ENCODE measurements at places on chromosomes 1 and 21. TPM values are rescaled to one million over a fixed set of nuclear protein-coding genes. Genes with fewer than 3 reads are reported as not detected.

RGS4 gene
- polyA plus RNA-seq: 3.8 TPM

ELAVL4 gene
- polyA plus RNA-seq: 0.19 TPM

DNA sequence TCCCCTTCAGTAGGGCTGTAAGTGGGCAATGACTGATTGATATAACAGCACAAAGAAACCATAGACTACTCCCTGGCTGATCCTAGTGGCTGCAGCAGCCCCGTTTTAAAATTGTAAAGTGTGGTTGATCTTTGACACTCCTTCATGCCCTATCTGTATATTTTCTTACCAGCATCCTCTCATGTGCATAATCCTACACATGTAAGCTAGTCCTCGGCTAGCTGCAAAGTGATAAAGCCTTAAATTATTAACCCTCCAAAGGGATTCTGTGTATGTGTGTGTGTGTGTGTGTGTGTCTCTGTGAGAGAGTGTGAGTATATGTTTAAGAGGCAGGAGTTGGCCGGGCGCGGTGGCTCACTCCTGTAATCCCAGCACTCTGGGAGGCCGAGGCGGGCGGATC is 30.8 kb upstream of the CDC14A start:
- no peaks in the 10 kb centered on the region for H3K36me3 ChIP-seq
- DNase-seq: no peak
- H3K4me1 ChIP-seq: no peaks in the 10 kb centered on the region

- H3K27ac ChIP-seq: no peak overlapping the region
- H3K27me3 ChIP-seq: no peaks in the 10 kb centered on the region
- no peak overlapping the region for H3K4me3 ChIP-seq
- no peaks in the 10 kb centered on the region for H3K4me1 ChIP-seq
- no peak for DNase-seq
Observed at GRCh38 chr1:69121723-69122122, 446.0 kb upstream of the LRRC7 start.

- no peak for DNase-seq
- H3K27ac ChIP-seq: no peak overlapping the region
- no peaks in the 10 kb centered on the region for H3K4me1 ChIP-seq
- no peaks in the 10 kb centered on the region for H3K36me3 ChIP-seq
- H3K27me3 ChIP-seq: no peaks in the 10 kb centered on the region
Observed at GRCh38 chr1:198564716-198565115, 24.2 kb upstream of the ATP6V1G3 start.

GRCh38 chr1:32068957-32069588 is 3.7 kb upstream of the TMEM39B start:
- no peak overlapping the region for H3K27ac ChIP-seq
- H3K36me3 ChIP-seq: no peaks in the 10 kb centered on the region
- no peaks in the 10 kb centered on the region for H3K27me3 ChIP-seq
- H3K4me1 ChIP-seq: peaks cover 19% of the 10 kb centered on the region
- no peak overlapping the region for H3K4me3 ChIP-seq

- H3K27ac ChIP-seq: no peak overlapping the region
- no peaks in the 10 kb centered on the region for H3K4me1 ChIP-seq
- no peaks in the 10 kb centered on the region for H3K27me3 ChIP-seq
- H3K4me3 ChIP-seq: no peak overlapping the region
- H3K36me3 ChIP-seq: no peaks in the 10 kb centered on the region
- DNase-seq: peak; percentile 79
Observed at GRCh38 chr1:75097654-75098053, 36.5 kb upstream of the LHX8 start.

TMEM82 gene
- polyA plus RNA-seq: not detected

LBR gene
- 35.9 TPM for polyA plus RNA-seq

DNA sequence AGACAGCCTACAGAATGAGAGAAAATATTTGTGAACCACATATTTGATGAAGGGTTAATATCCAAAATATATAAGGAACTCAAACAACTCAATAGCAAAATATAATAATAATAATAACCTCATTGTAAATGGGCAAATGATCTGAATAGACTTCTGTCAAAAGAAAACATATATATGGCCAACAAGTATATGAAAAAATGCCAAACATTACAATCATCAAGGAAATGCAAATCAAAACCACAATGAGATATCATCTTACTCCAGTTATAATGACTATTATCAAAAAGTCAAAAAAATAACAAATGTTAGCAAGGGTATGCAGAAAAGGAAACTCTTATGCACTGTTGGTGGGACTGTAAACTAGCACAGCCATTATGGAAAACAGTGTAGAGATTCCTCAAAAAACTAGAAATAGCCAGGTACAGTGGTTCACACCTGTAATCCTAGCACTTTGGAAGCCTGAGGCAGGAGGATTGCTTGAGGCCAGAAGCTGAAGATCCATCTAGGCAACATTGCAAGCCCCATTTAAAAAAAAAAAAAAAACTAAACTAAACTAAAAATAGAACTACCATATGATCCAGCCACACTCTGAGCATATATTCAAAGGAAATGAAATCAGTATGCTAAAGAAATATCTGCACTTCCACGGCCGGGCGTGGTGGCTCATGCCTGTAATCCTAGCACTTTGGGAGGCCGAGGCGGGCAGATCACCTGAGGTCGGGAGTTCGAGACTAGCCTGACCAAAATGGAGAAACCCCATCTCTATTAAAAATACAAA is 17.3 kb upstream of the TRIM67 start:
- peaks cover 5% of the 10 kb centered on the region for H3K4me1 ChIP-seq
- no peak for DNase-seq
- H3K4me3 ChIP-seq: no peak overlapping the region
- peaks cover 3% of the 10 kb centered on the region for H3K27me3 ChIP-seq

CLIC6 gene
- polyA plus RNA-seq: not detected

- peak overlapping the region; percentile 35 for H3K27ac ChIP-seq
- H3K4me1 ChIP-seq: peaks cover 10% of the 10 kb centered on the region
- H3K4me3 ChIP-seq: no peak overlapping the region
- peak; percentile 86 for DNase-seq
- peaks cover 5% of the 10 kb centered on the region for H3K27me3 ChIP-seq
- no peaks in the 10 kb centered on the region for H3K36me3 ChIP-seq
Observed at GRCh38 chr1:47656719-47657685, 219.2 kb downstream of the FOXD2 start.

DNA sequence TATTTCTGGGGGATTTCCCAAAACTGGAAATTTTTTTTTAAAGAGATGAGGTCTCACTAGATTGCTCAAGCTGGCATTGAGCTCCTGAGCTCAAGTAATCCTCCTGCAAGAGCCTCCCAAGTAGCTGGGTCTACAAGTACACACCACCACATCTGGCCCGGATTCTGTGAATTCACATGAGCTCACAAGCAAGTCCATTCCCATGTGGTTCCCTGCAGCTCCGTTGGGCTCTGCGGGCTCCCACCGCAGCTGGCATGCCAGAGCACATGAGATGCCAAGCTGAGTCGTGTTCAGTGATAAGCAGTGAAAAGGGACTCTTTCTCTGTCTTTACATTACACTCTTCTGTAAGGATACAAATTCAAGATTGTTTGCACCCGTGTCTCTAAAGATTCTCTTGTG is 21.9 kb upstream of the TTF2 start:
- DNase-seq: no peak
- H3K27ac ChIP-seq: no peak overlapping the region
- H3K4me1 ChIP-seq: peaks cover 12% of the 10 kb centered on the region
- H3K4me3 ChIP-seq: no peak overlapping the region

DNA sequence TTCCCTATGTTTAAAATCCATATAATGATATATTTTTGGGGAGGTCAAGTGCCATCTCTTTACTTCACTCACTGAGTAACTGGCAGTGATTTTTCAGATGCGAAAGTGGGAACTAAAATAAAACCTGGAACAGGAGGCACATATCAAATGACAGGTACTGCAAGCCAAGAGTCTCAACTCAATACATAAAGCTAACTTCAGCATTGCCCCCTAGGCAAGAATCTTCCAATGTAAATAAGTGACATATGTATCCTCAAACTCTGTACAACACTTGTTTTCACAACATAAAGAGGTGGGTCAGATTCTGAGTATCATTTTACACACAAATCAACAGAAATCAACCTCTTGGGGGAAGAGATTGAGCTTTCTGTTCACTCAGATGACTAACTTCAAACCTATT is 18.1 kb downstream of the DCAF8 start:
- H3K27ac ChIP-seq: no peak overlapping the region
- H3K4me3 ChIP-seq: no peak overlapping the region
- no peak for DNase-seq

GRCh38 chr1:193540511-193540910 is 354.1 kb upstream of the B3GALT2 start:
- no peaks in the 10 kb centered on the region for H3K4me1 ChIP-seq
- no peaks in the 10 kb centered on the region for H3K36me3 ChIP-seq

- H3K27ac ChIP-seq: no peak overlapping the region
- H3K4me1 ChIP-seq: peaks cover 31% of the 10 kb centered on the region
- no peaks in the 10 kb centered on the region for H3K36me3 ChIP-seq
Observed at GRCh38 chr1:41322101-41322661, 39.1 kb upstream of the FOXO6 start.

- no peaks in the 10 kb centered on the region for H3K36me3 ChIP-seq
- no peak overlapping the region for H3K4me3 ChIP-seq
- no peak for DNase-seq
Observed at GRCh38 chr1:192565946-192566345, 9.6 kb upstream of the RGS1 start.

OR2T33 gene
- not detected for polyA plus RNA-seq

DNA sequence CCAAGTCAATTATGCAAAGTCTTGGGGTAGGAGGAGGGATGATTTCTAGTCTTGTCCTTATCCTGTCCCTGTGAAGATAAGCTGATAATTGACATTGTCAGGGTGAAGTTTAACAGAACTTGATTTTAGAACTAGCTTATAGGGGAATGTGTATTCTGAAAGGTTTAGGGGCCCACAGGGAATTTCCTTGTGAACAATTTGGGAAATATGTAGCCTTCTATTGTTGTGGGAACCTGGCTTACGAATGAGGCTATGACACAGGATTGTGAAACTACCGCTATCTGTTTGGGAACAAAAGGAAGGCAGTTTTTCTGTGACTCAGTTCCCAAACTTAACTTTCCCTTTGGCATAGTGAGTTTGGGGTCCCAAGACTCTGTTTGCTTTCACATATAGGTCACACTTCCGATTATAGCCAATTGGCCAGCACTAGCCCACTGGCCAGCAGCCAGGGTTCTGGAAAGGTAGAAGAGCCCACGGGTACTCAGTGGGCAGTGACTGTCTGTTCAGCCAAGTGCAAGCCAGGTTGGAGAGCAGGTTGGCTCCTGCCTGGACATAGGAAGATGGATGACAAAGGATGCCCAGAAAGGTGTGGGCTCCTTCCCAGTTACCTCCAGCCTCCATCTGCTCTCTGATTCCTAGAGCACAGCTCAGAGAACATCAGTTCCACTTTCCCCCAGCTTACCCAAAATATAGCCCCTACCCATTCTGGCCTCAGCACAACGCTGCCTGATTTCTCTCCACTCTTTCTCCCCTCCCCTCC is 35.5 kb downstream of the H3-3A start:
- no peaks in the 10 kb centered on the region for H3K36me3 ChIP-seq
- no peak overlapping the region for H3K27ac ChIP-seq
- DNase-seq: no peak
- H3K4me3 ChIP-seq: no peak overlapping the region
- H3K27me3 ChIP-seq: peaks cover 18% of the 10 kb centered on the region

- H3K4me1 ChIP-seq: peaks cover 24% of the 10 kb centered on the region
- H3K27me3 ChIP-seq: no peaks in the 10 kb centered on the region
- DNase-seq: peak; percentile 78
- H3K27ac ChIP-seq: peak overlapping the region; percentile 91
- no peaks in the 10 kb centered on the region for H3K36me3 ChIP-seq
- no peak overlapping the region for H3K4me3 ChIP-seq
Observed at GRCh38 chr21:37711836-37712568, 204.3 kb downstream of the KCNJ6 start.

ST6GALNAC5 gene
- 3.4 TPM for polyA plus RNA-seq

CCDC27 gene
- 0.07 TPM for polyA plus RNA-seq

DNA sequence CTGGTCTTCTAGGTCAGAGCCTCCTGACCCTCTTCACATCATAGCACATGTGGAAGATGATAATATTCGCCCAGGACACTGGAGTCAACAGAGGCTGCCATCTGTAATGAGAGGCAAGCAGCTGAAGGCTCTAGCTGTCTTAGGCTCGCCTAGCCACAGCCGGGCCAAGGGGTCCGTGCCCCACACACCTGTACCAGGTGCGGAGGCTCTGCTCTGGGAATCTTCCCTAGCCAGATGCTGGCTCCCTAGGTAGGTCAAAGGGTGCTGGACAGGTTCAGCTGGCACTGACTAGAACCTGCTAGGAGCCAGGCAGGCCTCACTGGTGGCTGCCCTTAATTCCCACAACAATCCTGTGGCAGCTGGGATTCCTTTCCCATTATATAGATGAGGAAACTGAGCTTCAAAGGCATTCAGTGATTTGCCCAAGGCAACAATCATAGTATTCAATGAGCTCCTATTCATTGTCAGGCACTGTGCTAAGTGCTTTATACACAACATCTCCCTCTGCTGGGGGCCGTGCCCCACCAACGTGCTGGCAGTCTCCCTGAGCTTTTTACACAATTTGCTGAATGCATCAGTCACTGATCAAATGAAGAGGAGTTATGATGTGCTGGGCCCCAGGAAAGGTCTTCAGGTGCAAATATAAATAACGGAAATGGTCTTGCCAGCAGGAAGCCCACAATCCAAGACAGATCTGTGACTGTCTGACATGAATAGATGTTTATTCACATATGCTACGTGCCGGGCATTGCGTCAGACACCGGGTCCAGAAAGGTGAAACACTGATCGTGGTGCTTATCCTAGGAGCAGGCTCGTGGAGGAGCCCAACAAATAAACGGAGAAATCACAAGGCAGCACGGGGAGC is 58.0 kb downstream of the DDX20 start:
- H3K27me3 ChIP-seq: no peaks in the 10 kb centered on the region
- H3K36me3 ChIP-seq: no peaks in the 10 kb centered on the region
- H3K27ac ChIP-seq: no peak overlapping the region
- H3K4me3 ChIP-seq: no peak overlapping the region
- DNase-seq: no peak

HSF2BP gene
- 1.1 TPM for polyA plus RNA-seq

DNA sequence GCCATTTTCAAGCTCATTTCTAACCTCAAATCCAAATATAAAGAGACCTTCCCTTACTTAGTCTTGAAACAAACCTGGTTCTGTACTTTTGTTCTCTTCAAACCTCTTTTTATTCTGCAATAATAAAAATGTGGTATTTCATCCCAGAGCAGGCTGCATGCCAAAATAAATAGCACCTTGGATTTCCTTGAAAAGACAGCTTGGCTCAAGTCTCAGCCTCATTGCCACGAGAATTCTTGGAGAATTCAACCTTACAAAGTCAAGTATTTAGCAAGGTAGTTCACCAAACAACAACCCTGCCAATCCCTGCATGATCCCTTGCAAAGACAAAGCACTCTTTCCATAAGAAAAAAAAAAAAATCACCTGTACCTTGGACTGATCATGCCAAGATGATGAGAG is 33.8 kb downstream of the KANK4 start:
- H3K27ac ChIP-seq: no peak overlapping the region
- no peak overlapping the region for H3K4me3 ChIP-seq
- H3K36me3 ChIP-seq: peaks cover 4% of the 10 kb centered on the region
- peaks cover 3% of the 10 kb centered on the region for H3K27me3 ChIP-seq
- no peak for DNase-seq

GRCh38 chr1:150271291-150271959 is 1.2 kb upstream of the C1orf54 start:
- no peak for DNase-seq
- no peaks in the 10 kb centered on the region for H3K27me3 ChIP-seq
- H3K27ac ChIP-seq: peak overlapping the region; percentile 9
- H3K4me1 ChIP-seq: peaks cover 36% of the 10 kb centered on the region
- peaks cover 9% of the 10 kb centered on the region for H3K36me3 ChIP-seq
- no peak overlapping the region for H3K4me3 ChIP-seq

- H3K27me3 ChIP-seq: no peaks in the 10 kb centered on the region
- no peak for DNase-seq
- H3K4me1 ChIP-seq: no peaks in the 10 kb centered on the region
Observed at GRCh38 chr1:38677311-38677710, 182.3 kb downstream of the RRAGC start.

- H3K27me3 ChIP-seq: no peaks in the 10 kb centered on the region
- DNase-seq: peak; percentile 20
- H3K4me3 ChIP-seq: no peak overlapping the region
- no peaks in the 10 kb centered on the region for H3K36me3 ChIP-seq
Observed at GRCh38 chr1:96559181-96559580, 162.4 kb upstream of the PTBP2 start.
